ENCODE measurements at places on chromosomes 2 and 18.

DNA sequence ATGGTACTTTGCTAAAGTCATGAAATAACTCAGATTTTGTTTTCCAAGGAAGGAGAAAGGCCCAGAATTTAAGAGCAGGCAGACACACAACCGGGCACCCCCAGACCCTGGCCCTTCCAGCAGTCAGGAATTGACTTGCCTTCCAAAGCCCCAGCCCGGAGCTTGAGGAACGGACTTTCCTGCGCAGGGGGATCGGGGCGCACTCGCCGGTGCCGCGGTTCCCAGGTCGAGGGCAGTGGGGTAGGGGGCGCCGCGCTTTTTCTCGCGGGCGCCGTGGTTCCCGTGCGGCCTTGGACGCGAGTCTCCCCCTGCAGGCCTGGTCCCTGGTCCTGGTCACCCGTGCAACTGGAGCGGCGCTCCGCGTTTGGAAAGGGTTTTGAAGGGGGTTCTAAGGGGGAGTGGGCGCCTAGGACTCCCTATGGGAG, 1.2 kb downstream of the ZNF236 start:
- no peak for DNase-seq

GRCh38 chr2:75580156-75580555, 19.4 kb upstream of the EVA1A start:
- no peak for DNase-seq

GRCh38 chr2:149160701-149161217, 122.3 kb downstream of the LYPD6B start:
- DNase-seq = peak; percentile 10

DNA sequence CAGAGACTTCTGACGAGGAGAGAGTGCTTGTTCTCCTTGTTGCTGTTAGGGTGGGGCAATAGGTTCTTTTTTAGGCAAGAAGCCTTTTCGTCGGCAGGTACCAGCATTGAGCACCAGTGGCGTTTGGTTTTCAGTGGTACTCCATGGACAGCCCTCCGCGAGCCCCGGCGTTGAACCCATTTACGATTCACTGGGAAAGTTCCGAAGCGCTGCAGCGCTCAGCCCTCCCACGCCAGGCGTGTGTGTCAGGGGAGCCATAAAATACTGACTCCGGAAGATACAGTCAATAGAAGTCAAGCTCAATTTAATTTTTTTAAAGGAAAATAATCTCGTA, 494 bp upstream of the ROCK1 start:
- no peak for DNase-seq

DNA sequence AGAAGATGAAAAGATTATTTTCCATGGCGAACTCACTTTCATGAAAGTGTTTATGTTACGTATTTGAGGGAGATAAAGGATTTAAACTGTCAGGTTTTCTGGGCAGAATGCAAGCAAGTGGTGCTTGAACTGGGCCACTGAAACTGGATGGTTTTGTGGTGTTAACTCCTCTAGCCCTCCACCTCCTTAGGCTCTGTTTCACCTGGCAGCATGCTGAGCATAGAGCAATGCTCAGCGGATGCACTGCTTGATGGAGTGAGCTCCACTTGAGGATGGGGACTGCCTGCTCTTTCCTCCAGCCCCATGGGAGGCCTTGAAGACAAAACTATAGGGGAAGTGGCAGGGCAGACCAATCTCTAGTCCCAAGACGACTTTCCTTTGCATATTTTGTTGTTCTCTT, 345.8 kb downstream of the TDRD15 start:
- no peak for DNase-seq

DNA sequence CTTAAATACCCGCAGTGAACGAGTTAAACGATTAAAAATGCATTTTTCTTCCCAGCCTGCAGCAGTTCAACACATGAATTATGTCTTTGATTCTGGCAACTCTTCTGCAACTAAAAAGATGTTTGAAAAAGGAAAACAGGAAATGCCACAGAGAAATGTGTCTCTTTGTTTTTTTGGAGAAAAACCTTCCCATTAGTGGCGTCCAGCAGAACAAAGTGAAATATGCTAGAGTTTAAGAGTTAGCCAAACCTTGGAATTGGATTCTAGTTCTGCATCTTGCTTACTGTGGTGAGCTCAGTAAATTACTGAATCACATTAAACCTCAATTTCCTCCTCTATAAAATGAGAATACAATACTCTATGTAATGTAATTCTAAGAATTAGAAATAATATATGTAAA, 900.2 kb upstream of the ACVR2A start:
- no peak for DNase-seq

GRCh38 chr2:108810993-108811957, 24.7 kb downstream of the CCDC138 start:
- DNase-seq = no peak

- no peak for DNase-seq
Observed at GRCh38 chr2:12169721-12170120, 423.3 kb downstream of the LPIN1 start.

DNA sequence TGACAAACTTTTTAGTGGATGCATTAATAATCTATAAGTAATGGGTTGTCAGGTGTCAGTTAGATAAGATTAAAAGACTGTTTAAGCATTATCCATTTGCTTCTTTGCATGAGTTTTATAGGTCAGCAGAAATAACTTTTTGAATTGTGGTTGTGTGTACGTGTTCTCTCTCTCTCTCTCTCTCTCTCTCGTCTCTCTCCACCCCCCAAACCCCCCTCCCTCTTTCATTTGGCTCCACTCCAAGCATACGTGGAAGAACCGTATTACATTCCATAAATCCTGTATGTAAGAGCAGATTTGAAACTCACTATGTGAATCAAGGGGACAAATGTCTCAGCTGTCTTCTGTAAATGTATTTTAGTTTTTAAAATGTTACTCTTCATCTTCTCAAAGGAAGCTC, 120.2 kb downstream of the MEIS1 start:
- DNase-seq = no peak

GRCh38 chr18:6792391-6792790, 62.9 kb downstream of the ARHGAP28 start:
- DNase-seq = no peak

GRCh38 chr18:68431111-68431921, 283.6 kb downstream of the TMX3 start:
- no peak for DNase-seq

DNA sequence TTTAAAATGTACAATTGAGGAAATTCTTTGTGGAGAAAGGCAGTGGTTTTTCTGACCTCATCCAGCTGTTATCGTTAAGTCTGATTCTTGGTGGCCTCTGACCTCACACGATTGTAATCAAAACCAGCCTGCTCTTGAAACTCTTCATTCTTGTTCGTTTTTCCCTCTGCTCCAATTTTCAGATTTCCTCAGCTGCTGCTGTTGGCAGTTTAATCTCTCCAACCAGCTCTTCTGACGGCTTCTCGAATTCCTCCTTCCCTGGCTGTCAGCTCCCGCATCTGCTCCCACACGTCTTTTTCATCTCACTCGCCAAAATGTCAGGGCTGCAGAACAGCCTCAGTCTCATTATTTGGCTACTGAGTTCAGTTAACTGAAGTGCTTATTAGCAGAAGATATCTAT, 136.1 kb downstream of the DCDC2C start:
- DNase-seq = no peak

DNA sequence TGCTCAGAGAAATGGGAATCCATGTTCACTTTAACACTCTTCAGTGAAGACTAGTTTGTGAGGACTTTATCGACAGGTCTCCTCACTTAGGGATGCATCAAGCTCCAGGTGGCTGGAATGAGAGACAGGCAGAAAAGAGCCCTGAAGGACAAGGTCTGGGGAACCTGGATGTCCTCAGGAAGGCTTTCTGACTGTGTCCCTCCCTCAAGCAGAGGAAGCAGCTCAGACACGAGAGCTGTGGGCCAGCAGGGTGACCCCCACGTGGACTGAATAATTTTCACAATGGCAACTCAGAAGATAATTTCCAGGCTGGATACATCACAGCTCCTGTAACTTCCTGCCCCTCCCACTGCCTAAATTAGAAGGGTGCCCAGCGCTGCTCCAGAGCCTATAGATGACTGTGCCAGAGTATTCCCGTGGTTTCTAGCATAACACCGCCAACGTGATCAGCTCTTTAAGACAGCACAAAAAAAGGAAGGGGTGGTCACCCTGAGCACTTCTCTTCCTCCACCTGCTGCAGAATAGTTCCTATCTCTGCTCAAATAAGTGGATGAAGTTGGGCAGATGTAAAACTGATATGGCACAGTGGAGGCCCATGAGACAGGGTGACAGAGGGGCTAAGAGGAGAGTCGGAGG, 25.7 kb upstream of the NCK2 start:
- no peak for DNase-seq

GRCh38 chr2:125516496-125517109, 1139.4 kb upstream of the GYPC start:
- DNase-seq = no peak

- DNase-seq = no peak
Observed at GRCh38 chr2:170530284-170530745, 184.8 kb upstream of the SP5 start.
